Right renal cortex interstitium (tissue), 3 donors: ENCODE measurements at places on chromosomes 7 and 10. TPM values are rescaled to one million over a fixed set of nuclear protein-coding genes. Genes with fewer than 3 reads are reported as not detected.

DNA sequence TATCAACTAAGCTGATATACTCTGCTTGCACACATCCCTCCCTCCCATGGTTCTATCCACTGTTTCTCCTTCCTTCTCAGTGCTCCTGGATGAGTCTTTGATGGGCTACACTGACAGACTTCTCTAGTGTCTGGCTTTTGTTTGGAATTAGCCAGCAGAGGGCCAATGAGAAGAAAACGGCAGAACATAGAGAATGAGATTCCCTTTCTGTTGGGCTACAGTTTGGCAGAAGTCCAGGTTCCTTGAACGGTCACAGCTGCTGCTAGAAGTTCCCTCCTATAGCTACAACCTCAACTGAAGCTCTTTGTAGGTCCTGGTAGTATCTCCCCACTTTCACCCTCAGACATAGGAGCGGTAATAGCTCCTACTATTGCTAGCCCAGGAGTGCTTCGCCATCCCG, 251.1 kb upstream of the LRRN3 start:
- peak; percentile 59 for DNase-seq

- no peak for DNase-seq
These were observed 321.0 kb upstream of the TPK1 start for GRCh38 chr7:145156834-145157233.

- no peak for DNase-seq
These were observed 1.6 kb downstream of the SUV39H2 start for GRCh38 chr10:14880229-14880628.

DNA sequence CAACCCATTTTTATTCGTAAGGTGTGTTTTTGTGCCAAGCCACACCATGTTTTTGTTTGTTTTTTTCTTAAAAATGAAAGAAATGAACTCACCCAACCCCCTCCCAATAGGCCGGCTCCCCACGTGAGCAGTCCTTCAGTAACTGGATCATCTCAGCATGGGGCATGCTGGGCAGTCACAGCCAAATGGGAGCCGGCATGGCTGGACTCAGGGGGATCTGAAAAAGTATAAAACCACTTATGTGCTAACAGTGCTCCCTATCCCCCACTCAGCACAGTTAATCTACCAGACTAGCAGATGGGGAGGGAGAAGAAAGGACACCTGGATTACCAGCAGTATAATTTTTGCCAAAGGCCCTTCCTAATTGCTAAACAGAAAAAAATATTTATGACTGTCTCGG, 39.3 kb downstream of the BAZ1B start:
- DNase-seq = no peak

GRCh38 chr7:7792056-7792455, 73.6 kb upstream of the RPA3 start:
- DNase-seq = no peak

- DNase-seq = no peak
These were observed 6.4 kb downstream of the SH2B2 start for GRCh38 chr7:102292813-102293798.

- no peak for DNase-seq
These were observed 475.0 kb downstream of the GLRX3 start for GRCh38 chr10:130611239-130611638.

- DNase-seq = no peak
These were observed 52.2 kb downstream of the PWWP2B start for GRCh38 chr10:132449051-132449810.

GRCh38 chr7:88276605-88277153, 30.0 kb downstream of the STEAP4 start:
- no peak for DNase-seq

GRCh38 chr7:142860968-142861367, 6.1 kb downstream of the EPHB6 start:
- DNase-seq = no peak

DNA sequence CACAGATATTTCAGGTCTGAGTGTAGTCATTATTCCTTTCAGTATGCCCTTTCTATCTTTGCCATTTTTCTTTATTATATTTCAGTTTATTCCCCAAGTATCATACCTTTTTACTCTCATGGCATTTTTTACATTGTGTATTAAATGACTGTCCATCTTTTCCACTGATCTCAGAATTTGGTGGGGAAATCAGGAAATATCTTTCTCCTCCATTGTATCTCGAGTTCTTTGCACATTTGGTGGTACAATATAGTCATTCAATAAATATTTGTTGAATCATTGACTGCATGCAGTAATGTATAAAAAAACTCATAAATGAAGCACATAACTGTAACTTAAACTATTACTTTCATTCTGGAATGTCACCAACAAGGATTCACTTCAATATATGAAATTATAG, 354.7 kb downstream of the HGF start:
- no peak for DNase-seq

GRCh38 chr7:41013117-41013516, 689.8 kb downstream of the INHBA start:
- DNase-seq = no peak

- no peak for DNase-seq
These were observed 150.5 kb upstream of the VKORC1L1 start for GRCh38 chr7:65722361-65722792.

GRCh38 chr10:128579901-128580300, 453.7 kb upstream of the MKI67 start:
- DNase-seq = no peak

DNA sequence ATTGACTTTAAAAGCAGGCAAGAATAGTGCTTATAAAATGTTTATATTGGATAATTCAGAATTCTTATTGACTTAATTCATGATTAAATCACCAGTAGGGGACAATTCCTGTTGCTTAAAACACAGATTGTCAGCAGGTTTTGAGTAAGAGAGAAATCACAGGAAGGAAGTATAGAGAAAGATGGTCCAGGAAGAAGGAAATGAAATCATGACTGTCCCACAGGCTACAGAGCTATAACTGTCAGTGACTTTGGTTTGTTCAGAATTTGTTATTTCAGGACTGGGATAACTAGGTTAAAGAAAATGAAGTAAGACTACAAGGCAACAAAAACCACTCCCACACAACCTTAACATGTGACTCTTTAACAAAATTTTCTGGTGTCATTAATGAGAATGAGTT, 6.8 kb downstream of the GNGT1 start:
- no peak for DNase-seq

DNA sequence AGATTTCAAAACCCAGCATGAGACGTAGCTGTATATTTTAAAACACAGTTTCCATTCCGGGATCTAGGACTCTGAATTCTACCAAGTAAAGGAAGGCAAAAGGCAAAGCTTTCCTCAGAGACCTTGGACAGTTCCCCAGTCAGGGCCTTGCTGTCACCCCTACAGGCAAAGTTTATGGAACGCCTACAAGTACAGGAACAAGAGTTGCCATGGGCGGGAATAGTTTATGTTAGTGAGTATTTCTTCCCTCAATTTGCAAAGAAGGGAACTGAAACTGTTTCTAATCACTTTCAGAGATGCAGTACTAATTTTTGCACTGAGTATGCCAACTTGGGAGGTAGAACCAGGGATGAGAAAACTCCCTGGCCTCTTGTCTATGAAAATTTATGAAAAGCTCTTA, 68.2 kb upstream of the LRGUK start:
- DNase-seq = no peak

DNA sequence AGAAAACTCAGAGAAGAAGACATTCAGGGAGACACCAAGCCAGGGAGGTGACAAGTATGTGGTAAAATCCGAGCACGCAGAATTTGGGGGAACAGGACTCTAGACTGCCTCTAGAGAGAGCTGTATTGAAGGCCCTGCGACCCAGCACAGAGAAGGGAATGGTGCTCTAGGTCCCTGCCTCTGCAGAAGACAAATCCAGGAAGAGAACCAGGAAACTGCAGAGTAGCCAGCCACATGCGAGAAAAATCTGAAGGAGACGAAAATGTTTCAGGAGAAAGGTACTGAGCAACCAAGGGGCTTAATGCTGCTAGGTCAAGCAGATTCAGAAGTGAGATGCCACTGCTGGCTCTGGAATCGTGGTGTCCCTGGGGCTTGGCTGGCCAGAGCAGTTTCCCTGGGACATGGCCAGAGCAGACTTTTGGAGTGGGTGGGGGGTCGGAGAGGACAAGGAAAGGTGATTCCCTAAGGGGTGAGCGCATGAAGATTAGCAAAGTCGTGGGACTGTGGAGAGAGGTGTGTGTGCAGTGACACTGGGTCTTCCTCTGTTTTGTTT, 158.0 kb upstream of the KLF6 start:
- no peak for DNase-seq

DNA sequence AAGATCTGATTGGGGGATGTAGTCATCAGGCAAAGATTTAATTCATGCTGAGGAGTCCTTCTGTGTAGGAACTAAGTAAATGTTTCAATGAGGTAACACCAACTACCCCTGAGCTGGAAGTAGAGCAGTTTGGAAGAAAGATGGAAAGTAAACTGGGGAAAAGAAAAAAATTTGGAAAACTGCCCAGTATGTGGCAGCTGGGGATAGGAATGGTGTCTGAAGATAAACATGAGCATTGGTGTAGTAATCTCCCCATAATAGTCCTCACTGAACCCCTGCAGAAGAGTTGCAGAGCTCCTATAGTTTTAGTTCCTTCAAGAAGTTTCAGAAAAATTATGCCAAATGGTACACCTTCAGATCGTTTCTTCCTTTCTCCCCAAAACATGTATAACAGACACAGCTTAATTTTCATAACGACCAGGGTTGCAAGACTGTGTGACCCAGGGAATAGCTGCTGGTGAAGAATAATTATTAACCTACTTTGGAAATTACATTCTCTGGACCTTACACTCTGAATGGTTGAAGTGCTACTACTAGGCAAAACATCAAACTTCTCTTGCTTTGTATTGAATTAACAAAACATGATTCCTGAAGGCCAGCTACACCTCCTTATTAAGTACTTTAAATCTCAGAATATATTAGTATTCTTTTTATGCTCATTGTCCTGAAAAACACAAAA, 446.4 kb upstream of the NRG3 start:
- DNase-seq = no peak

- no peak for DNase-seq
These were observed 47.1 kb upstream of the TMEM72 start for GRCh38 chr10:44864051-44864450.

DNA sequence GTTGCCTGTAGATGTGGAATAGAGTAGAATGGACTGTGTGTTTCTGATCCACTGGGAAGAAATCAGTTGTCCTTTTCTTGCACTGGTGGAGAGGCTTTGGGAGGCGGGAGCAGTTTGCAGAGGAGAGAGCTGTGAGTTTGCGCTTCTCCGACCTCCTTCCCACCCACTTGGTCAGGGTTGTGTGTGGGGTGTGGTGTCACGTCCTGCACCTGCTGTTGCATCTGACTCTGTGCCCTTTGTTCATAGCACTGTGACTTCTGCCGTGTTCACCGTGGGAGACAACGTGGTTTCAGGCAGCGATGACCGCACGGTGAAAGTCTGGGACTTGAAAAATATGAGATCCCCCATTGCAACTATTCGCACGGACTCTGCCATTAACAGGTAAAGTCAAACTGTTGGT, 67.8 kb downstream of the WDR37 start:
- DNase-seq = no peak

GRCh38 chr10:807958-808353, 118.5 kb upstream of the DIP2C start:
- no peak for DNase-seq

GRCh38 chr10:54985732-54986131, 184.7 kb upstream of the PCDH15 start:
- DNase-seq = no peak

- no peak for DNase-seq
These were observed 24.2 kb downstream of the PWWP2B start for GRCh38 chr10:132420981-132421846.

- no peak for DNase-seq
These were observed 105.5 kb upstream of the PTN start for GRCh38 chr7:137449016-137449415.

The GSTO2 gene
- polyA plus RNA-seq = 26.0 TPM

The CNNM2 gene
- 9.5 TPM for polyA plus RNA-seq

The KLF14 gene
- polyA plus RNA-seq = 0.65 TPM

The UBN2 gene
- polyA plus RNA-seq = 11.9 TPM

The CHRM2 gene
- polyA plus RNA-seq = 3.6 TPM

The MMP21 gene
- polyA plus RNA-seq = 0.18 TPM

The IFIT1B gene
- polyA plus RNA-seq = 0.14 TPM

The CRTAC1 gene
- 15.4 TPM for polyA plus RNA-seq

The SPRN gene
- 3.2 TPM for polyA plus RNA-seq

The TSPAN13 gene
- 30.2 TPM for polyA plus RNA-seq

The FAS gene
- 12.9 TPM for polyA plus RNA-seq
